ENCODE measurements at places on chromosomes 1 and 21.

GRCh38 chr1:51427438-51427837 lies 91.6 kb downstream of the EPS15 start:
- H3K27me3 ChIP-seq, result no peaks in the 10 kb centered on the region
- DNase-seq, result no peak
- H3K4me1 ChIP-seq, result no peaks in the 10 kb centered on the region
- H3K4me3 ChIP-seq, result no peak overlapping the region

DNA sequence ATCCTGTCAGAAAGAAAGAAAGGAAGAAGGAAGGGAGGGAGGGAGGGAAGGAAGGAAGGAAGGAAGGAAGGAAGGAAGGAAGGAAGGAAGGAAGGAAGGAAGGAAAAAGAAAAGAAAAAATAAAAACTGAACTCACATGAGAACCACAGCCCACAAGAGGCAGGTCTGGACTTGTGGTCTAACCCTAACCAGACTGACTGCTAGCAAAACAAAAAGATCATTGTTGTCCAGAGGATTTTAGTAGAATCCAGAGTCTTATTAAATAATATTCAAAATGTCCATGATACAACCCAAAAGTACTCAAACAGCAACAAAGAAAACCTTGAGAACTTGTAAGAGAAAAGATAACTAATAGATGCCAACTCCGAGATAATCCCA lies 4.7 kb upstream of the ITGB2 start:
- H3K27me3 ChIP-seq, result no peaks in the 10 kb centered on the region
- H3K4me3 ChIP-seq, result no peak overlapping the region
- no peaks in the 10 kb centered on the region for H3K36me3 ChIP-seq
- DNase-seq, result no peak
- peak overlapping the region; percentile 93 for H3K27ac ChIP-seq

GRCh38 chr1:192550922-192551534 lies 24.5 kb upstream of the RGS1 start:
- H3K27me3 ChIP-seq, result no peaks in the 10 kb centered on the region
- DNase-seq, result no peak
- peaks cover 4% of the 10 kb centered on the region for H3K4me1 ChIP-seq
- peak overlapping the region; percentile 25 for H3K27ac ChIP-seq

- H3K27ac ChIP-seq, result no peak overlapping the region
- H3K4me1 ChIP-seq, result peaks cover 16% of the 10 kb centered on the region
- H3K4me3 ChIP-seq, result no peak overlapping the region
Measured at GRCh38 chr1:51316113-51316845, 14.1 kb downstream of the TTC39A start.

DNA sequence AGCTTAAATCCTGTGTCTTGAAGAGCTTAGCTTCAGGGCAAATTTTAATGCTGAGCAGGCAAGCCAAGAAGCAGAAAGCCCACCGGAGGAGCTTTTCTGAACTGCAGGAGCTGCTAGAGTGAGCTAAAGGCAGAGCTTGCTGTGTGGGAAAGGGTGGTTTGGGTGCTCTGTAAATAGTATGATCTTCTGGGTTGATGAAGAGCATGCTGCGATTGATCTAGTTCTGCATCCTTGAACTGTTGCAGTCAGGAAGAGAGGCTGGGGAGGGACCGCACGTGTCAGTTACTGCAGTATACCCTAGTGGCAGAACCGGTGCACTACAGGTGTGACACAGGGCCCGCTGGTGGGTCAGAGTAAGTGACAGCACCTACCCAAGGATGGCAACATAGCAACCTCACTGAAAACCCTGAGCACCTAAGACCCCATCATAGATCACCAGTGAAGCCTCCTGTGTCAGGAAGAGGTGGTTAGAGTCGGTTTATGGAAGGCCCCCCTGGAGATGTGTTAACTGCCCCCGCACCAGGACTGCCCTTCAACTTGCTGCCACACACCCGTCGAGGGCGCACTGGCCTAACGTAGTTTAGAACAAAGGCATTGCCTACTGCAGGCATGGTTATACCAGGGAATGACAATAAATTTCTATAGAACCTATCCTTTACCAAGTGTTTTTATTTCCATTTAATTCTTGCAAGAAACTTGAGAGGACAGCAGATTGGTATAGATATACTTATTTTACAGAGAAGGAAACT lies 146.0 kb upstream of the KIAA0040 start:
- H3K27ac ChIP-seq, result no peak overlapping the region
- H3K36me3 ChIP-seq, result no peaks in the 10 kb centered on the region
- H3K27me3 ChIP-seq, result no peaks in the 10 kb centered on the region
- DNase-seq, result no peak
- no peaks in the 10 kb centered on the region for H3K4me1 ChIP-seq

GRCh38 chr1:21816602-21817302 lies 4.7 kb downstream of the LDLRAD2 start:
- no peaks in the 10 kb centered on the region for H3K27me3 ChIP-seq
- no peak overlapping the region for H3K4me3 ChIP-seq
- H3K27ac ChIP-seq, result no peak overlapping the region
- no peaks in the 10 kb centered on the region for H3K4me1 ChIP-seq
- H3K36me3 ChIP-seq, result no peaks in the 10 kb centered on the region
- DNase-seq, result no peak

- H3K27ac ChIP-seq, result peak overlapping the region; percentile 99
- H3K27me3 ChIP-seq, result no peaks in the 10 kb centered on the region
- peak overlapping the region; percentile 91 for H3K4me3 ChIP-seq
- peaks cover 40% of the 10 kb centered on the region for H3K4me1 ChIP-seq
- peaks cover 54% of the 10 kb centered on the region for H3K36me3 ChIP-seq
- no peak for DNase-seq
Measured at GRCh38 chr1:8025061-8025670, 943 bp downstream of the ERRFI1 start.

DNA sequence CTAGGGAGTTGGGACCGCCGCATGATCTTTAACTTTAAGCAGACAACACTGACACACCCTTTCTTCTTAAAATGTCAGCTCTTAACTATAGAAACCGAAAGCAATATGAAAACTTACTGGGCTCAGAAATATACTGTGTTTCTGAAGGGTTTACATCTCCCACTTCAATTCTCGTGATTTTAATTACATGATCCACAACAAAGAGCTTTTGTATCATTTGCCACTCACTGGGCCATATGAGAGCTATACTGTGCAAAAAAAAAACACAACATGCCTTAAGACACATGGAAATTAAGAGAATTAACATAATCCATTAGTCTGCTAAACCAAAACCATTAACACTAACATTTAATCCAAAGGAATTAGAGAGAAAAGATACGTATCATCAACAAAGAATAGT lies 35.0 kb upstream of the RAP1GAP start:
- H3K36me3 ChIP-seq, result peaks cover 88% of the 10 kb centered on the region
- H3K27ac ChIP-seq, result no peak overlapping the region
- no peak overlapping the region for H3K4me3 ChIP-seq
- no peaks in the 10 kb centered on the region for H3K4me1 ChIP-seq
- DNase-seq, result no peak

DNA sequence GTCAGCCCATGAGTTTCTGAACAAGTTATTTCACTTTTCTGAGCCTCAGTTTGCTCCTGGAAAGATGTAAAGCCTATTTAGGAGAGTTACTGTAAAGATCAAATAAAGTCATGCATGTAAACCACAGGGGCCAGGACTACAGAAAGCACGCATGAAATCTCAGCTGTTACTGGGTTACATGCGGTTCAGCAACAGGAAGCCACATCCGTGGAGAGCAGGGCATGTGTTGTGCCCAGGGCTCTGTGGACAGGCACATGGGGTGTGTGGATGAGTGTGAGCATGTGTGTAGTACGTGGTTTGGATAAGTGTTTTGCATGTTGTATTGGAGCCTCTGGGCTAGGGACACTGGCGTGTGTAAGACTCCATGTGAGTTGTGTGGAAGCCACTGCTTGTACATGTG lies 2.2 kb upstream of the EPHA2 start:
- peaks cover 45% of the 10 kb centered on the region for H3K36me3 ChIP-seq
- no peak for DNase-seq
- H3K27ac ChIP-seq, result peak overlapping the region; percentile 99
- no peaks in the 10 kb centered on the region for H3K27me3 ChIP-seq
- H3K4me3 ChIP-seq, result peak overlapping the region; percentile 68

DNA sequence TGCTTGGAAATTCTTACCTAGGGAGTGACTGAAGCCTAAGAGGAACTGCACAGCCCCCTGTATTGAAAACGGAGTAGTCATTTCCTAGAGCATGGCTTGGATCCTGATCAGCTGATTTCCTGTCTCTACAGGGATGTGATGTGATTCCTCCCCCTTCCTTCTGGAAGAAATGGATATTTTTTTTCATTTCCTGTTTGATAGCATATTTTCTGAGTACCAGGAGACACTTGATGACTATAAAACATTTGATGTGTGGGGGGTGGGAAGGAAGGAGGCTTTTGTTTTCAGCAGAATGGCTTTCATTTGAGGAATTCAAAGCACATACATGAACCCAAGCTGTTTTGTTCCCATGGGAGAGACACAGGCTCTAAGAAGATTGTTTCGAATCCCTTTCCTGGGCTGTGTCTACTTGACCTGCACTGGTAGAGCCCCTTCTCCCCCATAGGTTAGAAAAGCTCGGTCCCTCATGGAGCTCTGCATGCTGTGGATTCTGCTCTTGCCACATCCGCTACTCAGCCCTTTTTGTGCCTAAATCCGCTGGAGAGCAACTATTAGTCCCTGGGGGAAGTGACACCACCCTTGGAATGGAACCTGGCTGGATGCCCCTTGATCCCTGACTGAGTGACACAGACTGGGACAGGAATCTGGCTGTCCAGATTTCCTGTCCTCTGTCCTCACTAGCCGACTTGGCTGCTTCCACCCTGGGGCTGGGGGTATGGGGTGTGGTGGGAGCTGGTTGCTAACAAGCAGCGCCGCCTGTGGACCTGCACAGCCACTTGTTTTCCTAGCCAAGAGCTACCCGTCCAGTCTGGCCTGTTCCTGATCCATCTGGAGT lies 71.8 kb upstream of the MACF1 start:
- H3K27me3 ChIP-seq, result no peaks in the 10 kb centered on the region
- peaks cover 80% of the 10 kb centered on the region for H3K4me1 ChIP-seq
- H3K27ac ChIP-seq, result peak overlapping the region; percentile 95
- peak; percentile 75 for DNase-seq
- H3K4me3 ChIP-seq, result no peak overlapping the region

DNA sequence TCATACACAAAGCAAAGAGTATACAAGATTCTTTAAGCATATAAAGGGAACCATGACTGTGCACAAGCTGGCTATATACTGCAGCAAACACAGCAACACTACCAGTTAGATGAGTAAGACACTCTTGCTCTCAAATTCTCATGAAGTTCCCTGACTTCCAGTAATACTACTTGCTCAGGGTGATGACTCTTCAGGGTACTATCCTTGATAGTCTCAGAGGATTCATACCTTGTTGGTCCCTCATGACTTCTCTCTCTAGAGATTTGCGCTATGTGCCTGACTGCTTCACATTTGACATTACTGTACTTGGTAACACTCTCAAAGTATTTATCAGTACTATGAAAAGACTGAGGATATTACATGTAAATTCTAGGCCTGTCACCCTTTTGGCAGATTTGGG lies 159.8 kb upstream of the ZRANB2 start:
- H3K27ac ChIP-seq, result no peak overlapping the region
- DNase-seq, result no peak
- H3K4me3 ChIP-seq, result no peak overlapping the region
- H3K27me3 ChIP-seq, result no peaks in the 10 kb centered on the region

GRCh38 chr1:63813829-63814277 lies 40.0 kb downstream of the ROR1 start:
- H3K27ac ChIP-seq, result no peak overlapping the region
- peaks cover 3% of the 10 kb centered on the region for H3K4me1 ChIP-seq
- no peaks in the 10 kb centered on the region for H3K36me3 ChIP-seq
- no peak for DNase-seq
- H3K27me3 ChIP-seq, result no peaks in the 10 kb centered on the region
- H3K4me3 ChIP-seq, result no peak overlapping the region

All from RWPE2 (cell line).